Activated effector memory CD4-positive, alpha-beta T cell treated with anti-CD3 and anti-CD28 coated beads, Interleukin-2, amount 50 U/mL, for 16 hours (primary cell): ENCODE measurements at places on chromosomes 4 and X.

- DNase-seq = no peak
Measured at GRCh38 chrX:77442728-77443127, 4.5 kb upstream of the FGF16 start.

- no peak for DNase-seq
Measured at GRCh38 chr4:76624931-76625715, 190.1 kb downstream of the SHROOM3 start.

- no peak for DNase-seq
Measured at GRCh38 chrX:768596-768995, 138.0 kb downstream of the SHOX start.

GRCh38 chrX:120751683-120752082 lies 121.8 kb upstream of the C1GALT1C1 start:
- DNase-seq = no peak

- DNase-seq = no peak
Measured at GRCh38 chr4:114249976-114250375, 270.5 kb upstream of the ARSJ start.

- DNase-seq = no peak
Measured at GRCh38 chr4:101807351-101807750, 16.8 kb downstream of the BANK1 start.
